Stimulated activated CD4-positive, alpha-beta T cell treated with anti-CD3 and anti-CD28 coated beads, Interleukin-4, amount 100 ng/mL, for 1 hour (primary cell): ENCODE measurements at places on chromosomes 5 and 9.

DNA sequence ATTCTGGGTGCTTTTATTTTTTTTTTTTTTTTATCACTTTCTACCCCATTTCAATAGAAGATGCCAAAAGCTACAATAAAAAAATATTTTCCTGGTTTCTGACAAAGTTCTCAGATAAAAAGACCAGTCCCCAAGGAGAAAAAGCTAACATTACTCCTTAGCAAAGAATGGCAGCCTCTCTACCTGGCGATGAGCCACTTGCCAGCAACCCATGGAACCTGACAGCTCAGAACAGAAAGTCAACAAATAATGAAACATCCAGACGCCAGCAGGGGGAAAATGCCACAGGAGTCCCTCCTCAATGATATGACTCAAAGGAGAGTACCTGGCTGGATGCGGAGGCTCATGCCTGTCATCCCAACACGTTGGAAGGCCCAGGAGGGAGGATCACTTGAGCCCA is 123.2 kb downstream of the MYO10 start:
- DNase-seq: no peak

DNA sequence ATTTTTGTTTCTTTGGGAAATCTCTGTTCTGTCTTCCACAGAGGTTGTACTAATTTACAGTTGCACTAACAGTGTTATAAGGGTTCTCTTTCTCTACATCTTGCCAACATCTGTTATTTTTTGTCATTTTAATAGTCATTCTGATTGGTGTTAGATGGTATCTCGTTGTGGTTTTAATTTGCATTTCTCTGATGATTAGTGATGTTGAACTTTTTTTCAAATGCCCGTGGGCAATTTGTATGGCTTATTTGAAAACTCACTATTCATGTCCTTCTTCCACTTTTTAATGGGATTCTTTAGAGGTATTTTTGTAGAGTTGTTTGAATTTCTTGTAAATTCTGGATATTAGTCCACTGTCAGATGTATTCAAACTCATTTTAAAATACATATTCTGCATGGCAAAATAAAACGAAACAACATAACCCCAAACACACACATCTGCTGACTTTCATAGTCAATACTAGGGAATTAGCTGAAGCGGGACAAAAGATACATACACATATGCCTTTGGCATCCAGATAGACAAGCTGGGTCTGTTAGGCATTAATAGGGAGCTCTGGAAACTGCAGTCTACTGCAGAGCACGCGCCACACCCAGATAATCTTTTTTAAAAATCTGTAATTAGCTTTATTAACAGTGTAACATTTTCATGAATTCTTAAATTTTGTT is 5.8 kb upstream of the SPATA31C2 start:
- no peak for DNase-seq

GRCh38 chr9:89527084-89527483 is 29.2 kb upstream of the SEMA4D start:
- no peak for DNase-seq

GRCh38 chr9:34087370-34087769 is 38.7 kb upstream of the UBAP2 start:
- DNase-seq: no peak

DNA sequence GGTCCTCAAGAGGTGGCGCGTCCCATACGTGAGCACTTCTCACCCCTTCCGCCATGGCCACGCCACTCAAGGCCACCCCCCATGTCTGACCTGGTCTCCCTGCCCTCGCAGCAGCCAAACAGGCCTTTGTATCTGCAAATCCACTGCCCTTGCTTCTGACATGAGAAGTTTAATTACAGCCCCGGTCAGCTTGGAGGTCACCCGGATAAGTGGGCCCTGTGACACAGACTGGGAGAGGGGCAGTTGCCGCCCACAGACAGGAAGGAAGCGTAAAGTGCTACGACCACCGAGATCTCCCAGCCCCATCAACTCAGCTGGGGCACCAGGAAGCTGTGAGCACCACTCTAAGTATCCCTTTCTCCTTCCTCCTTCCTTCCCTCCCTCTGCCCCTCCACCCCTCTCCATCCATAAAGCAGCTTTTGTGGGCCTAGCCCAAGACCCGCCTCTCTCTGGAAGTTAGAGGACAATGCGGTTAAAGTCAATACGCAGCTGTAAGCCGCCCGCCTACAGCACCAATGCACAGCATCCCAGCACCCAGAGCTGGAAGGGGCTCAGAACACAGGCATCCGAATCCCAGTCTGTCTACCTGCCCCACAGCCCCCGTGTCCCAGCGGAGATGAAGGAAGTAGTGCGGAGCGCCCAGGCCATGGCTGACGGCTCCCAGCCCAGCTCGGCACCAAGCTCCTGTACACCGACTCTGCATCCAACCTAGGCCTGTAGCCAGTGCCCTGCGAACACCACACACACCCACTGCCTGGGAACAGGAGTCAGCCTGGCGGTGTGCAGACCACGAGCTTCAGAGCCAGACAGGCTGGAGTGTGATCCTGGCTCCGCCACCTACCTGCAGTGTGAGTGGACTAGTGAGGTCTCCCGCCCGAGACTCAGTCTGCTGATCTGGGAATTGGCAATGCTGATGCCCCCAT is 44.8 kb upstream of the RNF130 start:
- no peak for DNase-seq

DNA sequence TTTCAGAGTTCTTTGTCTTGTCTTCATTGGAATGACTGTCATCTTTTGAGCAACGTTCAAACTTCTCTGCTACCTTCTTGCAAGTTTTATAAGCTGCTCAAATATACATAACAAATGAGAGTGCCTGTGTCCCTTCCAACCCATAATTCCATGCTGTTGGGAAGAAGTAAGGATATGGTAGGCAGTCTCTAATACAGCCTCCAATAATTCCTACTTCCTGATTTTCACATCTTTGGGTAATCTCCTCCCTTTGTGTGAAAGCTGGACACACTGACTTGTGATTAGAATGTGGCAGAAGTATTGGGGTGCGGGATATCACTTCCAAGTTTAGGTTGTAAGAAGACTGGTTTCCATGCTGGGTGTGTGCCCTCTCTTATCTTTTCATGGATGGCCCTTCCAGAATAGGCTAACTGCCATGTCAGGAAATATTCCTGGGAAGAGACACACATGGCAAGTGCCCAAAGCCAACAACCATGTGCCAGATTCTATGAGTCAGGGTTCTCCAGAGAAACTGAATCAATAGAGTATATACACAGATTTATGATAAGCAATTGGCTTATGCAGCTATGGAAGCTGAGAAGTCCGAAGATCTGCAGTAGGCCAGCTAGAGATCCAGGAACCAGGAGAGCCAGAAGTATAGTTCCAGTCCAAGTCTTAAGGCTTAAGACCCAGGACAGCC is 531.3 kb downstream of the NTRK2 start:
- DNase-seq: no peak

DNA sequence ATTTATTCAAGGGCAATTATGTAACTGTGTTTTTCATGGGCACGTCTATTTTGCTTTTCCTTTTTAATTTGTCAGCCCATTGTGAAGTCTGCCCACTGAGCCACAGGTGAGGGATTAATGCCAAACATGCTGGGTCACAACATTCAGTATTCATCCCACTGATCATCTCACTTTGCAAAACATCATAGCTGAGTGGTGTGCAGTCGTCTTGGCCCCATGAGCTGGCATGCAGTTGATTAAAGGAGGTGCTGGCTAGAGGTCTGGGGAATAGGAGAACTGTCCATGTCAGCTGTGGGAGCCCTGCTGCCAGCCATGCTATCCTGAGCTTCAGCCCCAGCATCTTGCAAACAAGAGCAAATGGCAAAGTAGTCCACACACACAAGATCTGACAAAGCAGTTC is 11.7 kb upstream of the ESM1 start:
- DNase-seq: no peak

- DNase-seq: no peak
Measured at GRCh38 chr9:136510561-136510960, 27.7 kb upstream of the SEC16A start.

DNA sequence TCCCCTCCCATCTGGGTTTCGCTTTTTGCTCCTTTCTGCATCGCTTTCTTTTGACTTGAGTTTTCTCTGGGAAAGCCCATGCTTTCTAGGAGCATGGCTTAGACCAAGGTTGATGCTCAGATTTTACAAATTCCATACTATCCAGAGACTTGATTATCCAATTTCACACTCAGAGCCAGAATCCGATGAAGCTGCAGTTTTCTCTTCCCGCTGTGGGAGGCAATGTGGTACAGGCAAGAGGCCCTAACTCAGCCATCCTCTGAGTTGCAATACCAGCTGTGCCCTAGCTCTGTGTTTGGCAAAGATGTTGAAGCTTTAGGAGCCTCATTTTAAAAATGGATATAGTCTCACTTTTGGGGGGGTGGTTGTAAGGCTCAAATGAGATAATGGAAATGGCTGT is 85.1 kb downstream of the BRINP1 start:
- DNase-seq: no peak

DNA sequence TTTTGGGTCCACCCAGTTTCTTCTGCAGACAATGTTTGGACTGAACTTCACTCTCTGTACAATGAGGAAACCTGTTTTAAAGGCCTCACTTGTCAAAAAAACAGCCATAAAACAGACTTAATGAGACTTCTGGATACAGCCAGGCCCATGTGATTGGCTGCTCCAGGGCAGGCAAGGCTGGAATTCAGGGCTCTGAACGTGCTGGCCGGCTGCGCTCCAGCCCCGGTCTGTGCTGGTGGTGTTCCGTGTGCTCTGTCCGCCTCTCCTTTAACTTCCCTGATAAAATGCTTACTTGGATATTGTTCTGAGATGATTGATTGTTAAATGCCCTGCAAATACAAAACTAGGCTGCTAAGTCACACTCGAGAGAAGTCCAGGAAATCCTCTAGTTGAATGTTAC is 131.2 kb upstream of the KLF4 start:
- DNase-seq: no peak

DNA sequence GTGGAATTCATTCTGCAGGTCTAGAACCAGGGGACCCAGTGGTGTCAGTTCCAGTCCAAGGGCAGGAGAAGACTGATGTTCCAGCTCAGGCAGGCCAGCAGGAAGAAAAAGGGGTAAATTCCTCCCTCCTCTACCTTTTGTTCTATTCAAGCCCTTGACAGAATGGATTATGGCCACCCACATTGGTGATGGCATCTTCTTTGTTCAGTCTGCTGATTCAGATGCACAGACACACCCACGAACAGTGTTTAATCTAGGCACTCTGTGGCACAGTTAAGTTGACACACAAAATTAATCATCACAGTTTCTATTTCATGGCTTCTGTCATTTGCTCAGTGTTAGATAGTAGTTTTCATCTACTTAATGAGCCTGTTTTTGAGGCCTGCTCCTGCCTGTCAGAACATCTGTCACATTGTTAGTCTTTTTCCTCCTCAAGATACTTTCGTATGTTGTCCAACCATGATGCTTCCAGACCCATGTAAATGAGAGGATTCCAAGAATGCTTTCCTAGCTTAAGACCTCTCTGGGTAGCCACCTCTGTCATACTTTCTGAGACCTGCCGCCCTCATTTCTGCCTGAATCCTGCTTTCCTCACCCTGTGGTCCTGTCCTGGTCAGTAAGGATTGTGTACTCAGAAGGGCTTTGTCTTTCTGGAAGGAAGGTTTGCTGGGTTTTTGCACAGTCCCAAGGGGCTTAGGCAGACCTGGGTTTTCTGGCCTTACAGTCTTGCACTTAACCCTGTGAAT is 72.5 kb downstream of the SPIN1 start:
- no peak for DNase-seq

GRCh38 chr9:132694144-132694543 is 23.9 kb downstream of the GTF3C4 start:
- DNase-seq: no peak

- DNase-seq: peak; percentile 10
Measured at GRCh38 chr5:39283231-39283818, 64.0 kb upstream of the FYB1 start.

- DNase-seq: no peak
Measured at GRCh38 chr9:4839470-4839912, 46.7 kb downstream of the RCL1 start.

GRCh38 chr9:70080481-70081119 is 37.0 kb downstream of the MAMDC2 start:
- no peak for DNase-seq

DNA sequence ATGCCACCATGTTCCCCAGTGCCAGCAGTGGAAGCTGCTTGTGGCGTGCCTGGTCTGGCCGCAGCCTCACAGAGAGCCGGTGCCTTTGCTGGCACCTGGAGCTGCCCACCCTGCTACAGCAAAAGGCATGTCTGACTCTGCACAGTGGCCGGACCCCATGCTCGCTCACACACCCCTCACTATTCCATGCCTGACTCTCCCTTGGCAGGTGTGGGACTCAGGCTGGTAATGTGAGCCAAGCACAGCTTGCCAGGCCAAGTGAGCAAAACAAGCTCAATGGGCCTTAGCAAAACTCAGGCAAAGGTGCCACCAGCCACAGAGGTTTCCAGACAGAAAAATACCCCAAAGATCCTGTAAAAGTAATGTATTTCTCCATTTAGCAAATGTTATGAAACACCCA is 15.5 kb downstream of the GNA14 start:
- DNase-seq: no peak

GRCh38 chr9:35226651-35227050 is 64.8 kb downstream of the UNC13B start:
- no peak for DNase-seq

- no peak for DNase-seq
Measured at GRCh38 chr9:88197781-88198340, 59.6 kb upstream of the SPATA31C2 start.

DNA sequence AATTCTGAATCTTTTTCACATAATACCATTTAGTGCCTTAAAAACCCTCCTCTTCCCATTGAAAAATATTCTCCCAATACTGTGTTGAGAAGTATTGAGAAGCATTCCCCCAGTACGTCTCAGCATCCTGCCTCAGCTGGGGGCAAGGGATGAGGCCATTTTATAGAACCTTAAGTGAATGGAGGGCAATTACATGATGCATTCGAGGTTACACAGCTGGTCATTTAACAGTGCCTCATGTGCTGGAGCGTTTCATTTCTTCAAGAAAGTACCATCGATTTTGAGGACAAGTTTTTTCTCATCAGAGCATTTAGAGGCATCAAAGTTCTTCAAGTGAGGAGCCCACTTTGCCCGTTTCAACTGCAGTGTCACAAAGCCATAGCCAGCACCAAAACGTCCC is 135.6 kb downstream of the DOCK2 start:
- no peak for DNase-seq

DNA sequence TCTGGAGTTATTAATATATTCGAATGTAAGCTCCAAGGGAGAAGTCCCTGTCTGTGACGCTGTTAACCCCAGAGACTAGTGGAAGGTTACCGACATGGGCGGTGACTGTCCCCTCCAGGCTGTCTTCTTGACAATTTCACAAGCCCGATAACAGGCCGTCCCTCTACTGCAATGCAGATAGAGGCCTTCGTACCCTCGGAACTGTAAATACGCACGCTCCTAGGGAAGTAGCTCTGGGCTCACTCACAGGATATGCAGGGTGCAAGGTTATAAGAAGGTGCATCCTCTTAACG is 680 bp upstream of the RFK start:
- no peak for DNase-seq

- no peak for DNase-seq
Measured at GRCh38 chr5:112604732-112605630, 132.7 kb upstream of the APC start.

DNA sequence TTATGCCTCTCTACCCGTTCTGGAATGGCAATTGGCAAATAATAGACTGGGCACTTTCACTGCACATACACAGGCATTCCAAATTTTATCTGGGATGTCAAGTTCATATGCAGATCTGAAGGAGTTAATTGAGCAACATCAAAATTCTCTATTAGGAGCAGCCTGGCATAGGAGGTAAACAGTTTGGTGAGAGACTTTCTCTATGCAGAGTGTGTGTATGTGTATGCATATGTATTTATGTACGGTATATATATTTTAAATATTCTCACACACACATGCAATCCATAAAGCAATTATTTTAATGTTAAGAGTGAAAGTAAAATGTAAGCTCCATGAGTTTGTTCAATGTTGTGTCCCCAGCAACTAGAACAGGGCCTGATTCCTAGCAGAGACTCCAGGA is 517.8 kb downstream of the CTNND2 start:
- no peak for DNase-seq

GRCh38 chr5:168796000-168796399 is 216.8 kb upstream of the PANK3 start:
- no peak for DNase-seq
